Lower lobe of right lung (tissue), 2 donors: ENCODE measurements at places on chromosomes 4 and X. TPM values are rescaled to one million over a fixed set of nuclear protein-coding genes. Genes with fewer than 3 reads are reported as not detected.

DNA sequence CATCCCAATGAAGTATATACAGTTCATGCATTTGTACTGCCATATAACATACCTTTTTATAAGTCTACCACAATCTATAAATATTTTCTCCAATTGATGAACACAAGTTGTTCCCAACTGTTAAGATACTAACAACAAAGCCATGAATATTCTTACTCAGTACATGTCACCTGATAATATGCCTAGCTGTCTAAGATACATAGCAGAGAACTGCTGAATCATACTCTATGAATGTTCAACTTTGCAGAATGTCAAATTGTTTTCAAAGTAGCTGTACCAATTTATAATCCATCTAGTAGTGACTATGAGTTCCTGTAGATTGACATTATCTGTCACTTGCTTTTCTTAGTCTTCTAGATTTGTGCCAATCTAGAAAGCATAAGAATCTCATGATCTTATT, 84.9 kb downstream of the RAB28 start:
- H3K4me1 ChIP-seq: no peaks in the 10 kb centered on the region
- no peak for DNase-seq
- H3K36me3 ChIP-seq: no peaks in the 10 kb centered on the region
- H3K4me3 ChIP-seq: no peak overlapping the region

Gene SMARCA1
- 23.2 TPM for total RNA-seq

GRCh38 chr4:23034731-23035130, 342.0 kb downstream of the GBA3 start:
- no peak overlapping the region for H3K4me3 ChIP-seq
- no peaks in the 10 kb centered on the region for H3K36me3 ChIP-seq

Gene EXOC1L
- not detected for total RNA-seq

GRCh38 chr4:54767376-54767775, 109.6 kb downstream of the KIT start:
- no peaks in the 10 kb centered on the region for H3K36me3 ChIP-seq
- H3K27me3 ChIP-seq: no peaks in the 10 kb centered on the region

Gene FRMPD3
- 0.24 TPM for total RNA-seq

DNA sequence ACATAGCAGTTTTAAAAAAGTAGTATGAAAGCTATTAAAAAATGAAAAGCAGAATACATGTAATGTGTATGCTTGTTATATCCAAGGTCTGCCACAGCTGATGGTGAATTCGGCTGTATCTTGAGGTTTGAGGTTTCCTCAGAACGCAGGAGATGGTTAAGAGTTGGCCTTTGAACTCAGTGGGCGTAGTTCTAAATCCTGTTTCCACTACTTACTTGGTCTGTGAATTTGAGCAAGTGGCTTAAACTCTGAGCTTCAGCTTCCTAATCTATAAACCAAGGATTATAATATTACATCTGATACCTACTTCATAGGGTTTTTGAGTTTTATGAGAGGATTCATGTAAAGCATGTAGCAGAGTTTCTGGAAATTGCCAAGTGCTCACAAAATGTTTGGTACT, 125.2 kb downstream of the STIM2 start:
- H3K36me3 ChIP-seq: no peaks in the 10 kb centered on the region
- no peaks in the 10 kb centered on the region for H3K27me3 ChIP-seq
- H3K27ac ChIP-seq: no peak overlapping the region
- peaks cover 19% of the 10 kb centered on the region for H3K4me1 ChIP-seq
- H3K4me3 ChIP-seq: no peak overlapping the region

DNA sequence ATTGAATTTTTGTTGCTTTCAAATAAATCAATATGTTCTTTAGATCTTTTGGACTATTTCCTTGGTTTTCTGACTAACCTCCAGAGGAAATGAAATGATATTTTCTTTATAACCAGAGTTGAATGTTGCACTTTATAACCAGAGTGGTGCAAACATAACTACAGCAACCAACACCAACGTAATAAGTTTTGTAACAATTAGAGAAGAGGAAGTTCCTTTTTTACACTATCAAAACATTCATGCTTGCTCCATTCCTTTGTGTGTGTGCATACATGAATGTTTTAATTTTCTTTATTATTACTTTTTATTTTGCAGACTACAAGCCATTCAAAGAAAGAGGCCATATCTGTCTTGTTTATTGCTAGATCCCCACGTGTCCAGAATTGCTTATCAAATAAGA, 193.0 kb upstream of the PPP3CA start:
- H3K4me1 ChIP-seq: no peaks in the 10 kb centered on the region
- no peaks in the 10 kb centered on the region for H3K36me3 ChIP-seq
- no peak overlapping the region for H3K27ac ChIP-seq
- H3K4me3 ChIP-seq: no peak overlapping the region

GRCh38 chr4:89995814-89996213, 101.2 kb downstream of the MMRN1 start:
- H3K4me1 ChIP-seq: no peaks in the 10 kb centered on the region
- H3K27ac ChIP-seq: no peak overlapping the region
- no peaks in the 10 kb centered on the region for H3K27me3 ChIP-seq

Gene NPY1R
- total RNA-seq: 1.9 TPM

Gene REELD1
- total RNA-seq: 0.35 TPM

DNA sequence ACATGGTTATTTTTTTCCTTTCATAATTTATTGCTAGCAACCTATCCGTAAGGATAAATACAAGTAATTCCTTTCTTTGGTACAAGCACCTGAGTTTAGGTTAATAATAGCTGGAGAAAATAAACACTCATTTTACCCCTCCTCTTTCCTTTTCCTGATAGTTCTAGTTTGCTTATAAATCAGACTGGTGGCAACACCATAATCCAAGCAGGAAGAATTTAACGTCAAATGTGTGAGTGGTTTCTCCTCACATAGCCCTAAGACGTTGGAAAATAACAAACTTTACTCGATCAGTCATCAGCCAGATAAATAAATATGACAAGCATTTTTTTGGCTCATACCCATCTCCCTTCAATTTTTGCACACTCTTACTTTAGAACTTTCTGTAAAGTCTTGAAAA, 190.3 kb upstream of the FAM241A start:
- H3K36me3 ChIP-seq: no peaks in the 10 kb centered on the region
- H3K4me1 ChIP-seq: no peaks in the 10 kb centered on the region
- H3K4me3 ChIP-seq: no peak overlapping the region
- no peak for DNase-seq

GRCh38 chr4:38610521-38610920, 53.5 kb upstream of the KLF3 start:
- H3K27ac ChIP-seq: no peak overlapping the region
- H3K4me3 ChIP-seq: no peak overlapping the region
- no peaks in the 10 kb centered on the region for H3K27me3 ChIP-seq
- DNase-seq: no peak
- H3K4me1 ChIP-seq: peaks cover 46% of the 10 kb centered on the region
- no peaks in the 10 kb centered on the region for H3K36me3 ChIP-seq

- H3K4me1 ChIP-seq: no peaks in the 10 kb centered on the region
- peaks cover 58% of the 10 kb centered on the region for H3K36me3 ChIP-seq
- DNase-seq: no peak
Observed at GRCh38 chrX:16843208-16843909, 26.8 kb downstream of the RBBP7 start.

DNA sequence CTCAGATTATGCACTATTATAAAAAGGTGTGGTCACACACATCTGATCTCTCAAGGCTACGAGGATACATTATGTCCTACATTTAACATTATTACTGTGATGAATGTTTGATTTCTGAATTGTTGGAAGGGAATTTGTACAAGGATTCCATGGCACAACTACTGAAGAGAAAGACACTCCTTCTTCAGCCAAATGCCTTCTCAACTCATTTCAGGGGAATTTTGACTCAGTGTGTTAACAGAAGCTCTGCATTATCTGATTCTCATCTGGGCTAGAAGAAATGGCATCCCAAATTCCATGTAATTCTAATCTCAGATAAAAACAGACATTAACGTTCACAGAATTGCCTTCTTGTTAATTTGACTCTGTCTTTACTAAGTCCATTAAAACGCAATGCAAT, 477.7 kb downstream of the PDGFC start:
- no peak overlapping the region for H3K4me3 ChIP-seq
- H3K27me3 ChIP-seq: no peaks in the 10 kb centered on the region
- H3K27ac ChIP-seq: no peak overlapping the region
- DNase-seq: no peak
- H3K4me1 ChIP-seq: no peaks in the 10 kb centered on the region

DNA sequence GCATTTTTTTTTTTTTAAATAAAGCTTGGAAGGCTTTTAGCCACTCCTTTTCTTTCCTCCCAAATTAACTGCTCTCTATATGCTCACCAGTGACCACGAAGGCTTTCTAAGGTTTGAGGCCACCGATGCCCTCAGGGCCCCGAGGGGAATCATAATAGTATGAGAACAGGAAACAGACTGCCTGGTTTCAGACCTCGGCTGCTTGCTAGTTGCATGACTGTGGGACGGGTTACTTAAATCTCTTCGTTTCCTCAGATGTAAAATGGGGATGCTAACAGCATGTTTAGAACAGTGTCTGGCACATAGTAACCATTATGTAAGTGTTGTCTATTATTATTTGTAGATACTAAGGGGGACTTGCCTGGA, 3.6 kb downstream of the LINC00632 start:
- H3K4me3 ChIP-seq: peak overlapping the region; percentile 31
- no peaks in the 10 kb centered on the region for H3K36me3 ChIP-seq
- no peaks in the 10 kb centered on the region for H3K4me1 ChIP-seq
- no peaks in the 10 kb centered on the region for H3K27me3 ChIP-seq

DNA sequence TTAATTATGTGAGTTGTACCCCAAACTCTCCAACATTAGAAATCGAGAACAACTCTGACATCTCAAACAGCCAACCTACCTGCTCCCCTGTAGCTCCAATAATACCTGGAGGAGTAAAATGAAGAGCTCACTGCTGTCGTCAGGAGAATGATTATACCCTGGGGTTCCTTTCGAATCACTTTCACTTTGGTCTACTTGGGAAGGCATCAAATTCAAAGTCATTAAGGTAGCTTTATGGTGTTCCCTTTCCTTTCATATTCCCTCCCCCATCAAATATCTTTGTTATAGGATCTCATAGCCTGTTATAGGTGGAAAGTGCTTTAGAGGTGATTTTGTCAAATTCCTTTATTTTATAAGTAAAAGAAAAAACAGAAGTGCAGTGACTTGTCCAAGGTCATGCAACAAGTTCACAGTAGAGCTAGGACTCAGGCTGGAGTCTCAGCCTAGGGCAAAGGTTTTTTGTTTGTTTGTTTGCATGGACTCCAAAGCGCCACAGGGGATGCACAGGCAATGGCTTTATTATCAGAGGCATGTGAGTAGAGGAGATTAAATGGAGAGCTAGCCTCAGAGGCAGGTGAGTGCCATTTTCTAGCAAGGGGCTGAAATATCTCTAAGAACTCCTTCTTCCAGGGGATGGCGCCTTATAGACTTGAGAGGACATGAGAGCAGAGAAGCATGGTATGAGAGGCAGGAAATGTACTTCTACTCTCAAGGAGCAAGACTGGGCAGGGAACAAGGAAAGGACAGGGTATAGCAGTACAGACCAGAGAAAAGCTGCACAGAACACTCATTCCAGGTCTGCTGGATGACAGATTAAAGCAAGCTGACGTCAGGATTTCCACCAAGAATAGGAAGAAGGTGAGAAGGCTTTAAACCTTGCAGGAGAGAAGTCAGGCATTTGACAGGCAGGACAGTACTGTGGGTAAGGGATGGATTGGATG, 262.1 kb upstream of the GPC4 start:
- no peaks in the 10 kb centered on the region for H3K36me3 ChIP-seq
- no peak overlapping the region for H3K27ac ChIP-seq
- H3K4me1 ChIP-seq: no peaks in the 10 kb centered on the region
- DNase-seq: no peak
- H3K4me3 ChIP-seq: peak overlapping the region; percentile 8

Gene POU4F2
- total RNA-seq: not detected

DNA sequence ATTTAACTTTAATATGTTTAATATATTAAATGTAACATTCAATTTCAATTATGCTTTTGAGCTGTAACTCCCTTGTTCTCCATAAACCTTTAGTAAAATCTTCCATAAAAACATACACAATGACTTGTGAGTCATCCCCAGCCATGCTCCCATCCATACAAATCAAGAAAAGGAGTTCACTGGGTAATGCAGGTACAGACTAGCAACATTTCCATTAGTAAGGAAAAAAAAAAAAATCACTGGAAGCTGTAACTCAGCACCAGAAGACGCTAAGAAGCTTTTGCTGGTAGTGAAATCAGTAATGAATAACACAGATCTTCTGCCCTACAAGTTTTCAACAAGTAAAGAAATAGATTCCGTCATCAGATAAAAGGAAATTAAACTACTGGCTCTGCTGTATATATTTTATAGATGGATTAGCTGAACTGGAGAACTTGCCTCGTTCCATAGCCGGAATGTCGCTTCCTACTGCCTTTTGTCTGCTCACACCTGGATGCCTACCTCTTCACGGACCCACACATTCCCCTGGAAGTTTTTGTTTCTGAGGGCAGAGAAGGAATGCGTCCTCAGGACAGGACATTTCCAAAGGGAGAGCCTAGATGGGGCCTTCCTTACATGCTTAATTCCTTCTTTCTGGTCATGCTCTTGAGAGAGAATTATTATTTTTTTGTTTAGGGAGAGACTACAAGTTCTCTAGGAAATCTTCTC, 298.4 kb upstream of the ANKRD50 start:
- no peaks in the 10 kb centered on the region for H3K27me3 ChIP-seq
- H3K4me1 ChIP-seq: no peaks in the 10 kb centered on the region

DNA sequence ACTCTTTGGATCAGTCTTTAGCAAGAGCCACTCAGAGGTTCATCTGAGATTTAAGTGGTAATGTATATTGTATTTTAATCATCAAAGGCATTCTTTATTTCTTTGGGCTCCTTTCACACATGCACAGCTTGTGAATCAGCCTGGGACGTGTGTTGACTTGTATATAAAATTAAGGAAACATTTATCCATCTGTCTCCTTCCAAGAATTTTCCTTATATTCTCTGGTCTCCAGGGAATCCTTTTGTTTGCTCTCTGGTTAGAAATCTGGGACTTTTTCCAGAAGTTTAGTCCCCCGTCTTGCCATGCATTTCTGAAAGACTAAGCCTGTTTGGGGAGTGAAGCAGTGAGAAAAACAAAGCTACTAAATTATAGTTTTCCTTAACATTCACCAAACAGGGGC, 212.3 kb downstream of the DCAF12L2 start:
- H3K27ac ChIP-seq: no peak overlapping the region
- H3K4me1 ChIP-seq: no peaks in the 10 kb centered on the region
- no peaks in the 10 kb centered on the region for H3K36me3 ChIP-seq
- no peaks in the 10 kb centered on the region for H3K27me3 ChIP-seq
- H3K4me3 ChIP-seq: no peak overlapping the region

DNA sequence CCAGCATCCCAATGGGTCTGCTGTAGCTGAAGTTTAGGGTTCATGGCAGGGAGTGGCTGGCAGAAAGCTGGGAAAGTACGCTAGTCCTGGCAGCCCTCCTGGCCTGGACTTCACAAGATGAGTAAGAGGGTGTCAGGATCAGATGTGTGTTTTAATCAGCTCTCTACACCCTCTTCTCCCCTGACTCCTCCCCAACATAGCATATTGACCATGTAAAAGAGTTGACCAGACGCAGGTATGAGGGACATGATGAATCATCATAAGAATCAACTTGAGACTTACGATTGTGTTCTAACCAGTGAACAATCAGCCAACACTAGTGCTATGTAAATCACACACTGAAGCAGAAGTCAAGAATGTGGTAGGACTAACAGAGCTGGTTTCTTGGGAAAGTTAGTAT, 5.3 kb downstream of the SOWAHB start:
- peaks cover 21% of the 10 kb centered on the region for H3K27me3 ChIP-seq
- H3K4me3 ChIP-seq: no peak overlapping the region
- H3K36me3 ChIP-seq: no peaks in the 10 kb centered on the region
- H3K27ac ChIP-seq: no peak overlapping the region
- H3K4me1 ChIP-seq: peaks cover 9% of the 10 kb centered on the region

Gene CCKAR
- not detected for total RNA-seq
